ENCODE measurements at places on chromosomes 5 and 9. TPM values are rescaled to one million over a fixed set of nuclear protein-coding genes. Genes with fewer than 3 reads are reported as not detected.

DNA sequence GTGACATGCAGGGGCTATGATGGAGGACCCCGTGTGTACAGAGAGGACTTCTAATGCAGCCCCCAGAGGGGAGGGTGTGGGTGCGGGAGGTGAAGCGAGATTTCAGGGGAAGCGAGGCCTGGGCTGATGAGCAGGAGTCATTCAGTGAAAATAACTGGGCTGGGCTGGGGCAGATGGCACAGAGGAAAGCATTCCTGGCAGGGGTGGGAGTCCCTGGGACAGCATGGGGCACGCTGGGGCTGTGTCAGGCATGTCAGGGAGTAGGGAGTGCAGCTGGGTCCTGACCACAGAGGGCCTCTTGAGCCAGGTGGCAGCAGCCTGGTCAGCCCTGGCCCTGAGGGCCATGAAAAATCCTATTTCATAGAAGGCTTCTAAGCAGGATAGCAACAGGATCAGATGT lies 36.6 kb downstream of the COL15A1 start:
- no peak for DNase-seq

C1QTNF2 gene
- 1.5 TPM for polyA plus RNA-seq

DNA sequence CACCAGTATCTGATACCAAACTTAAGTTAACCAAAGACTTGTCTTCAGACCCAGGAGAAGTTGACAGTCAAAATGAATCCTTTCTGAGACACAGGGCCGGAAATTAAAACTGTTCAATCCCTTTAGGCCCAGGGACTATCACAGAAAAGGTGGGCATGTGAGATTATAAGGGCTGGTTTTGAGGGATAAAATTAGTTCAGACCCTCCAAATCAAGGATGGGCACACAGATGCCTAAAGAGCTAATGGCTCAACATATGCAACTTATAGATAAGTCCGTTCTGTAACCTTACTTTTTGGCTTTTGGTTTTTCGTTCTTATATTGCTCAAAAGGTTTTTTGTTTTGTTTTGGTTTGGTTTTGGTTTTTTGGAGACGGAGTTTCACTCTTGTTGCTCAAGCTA lies 129.6 kb upstream of the ABCA1 start:
- DNase-seq: no peak

DNA sequence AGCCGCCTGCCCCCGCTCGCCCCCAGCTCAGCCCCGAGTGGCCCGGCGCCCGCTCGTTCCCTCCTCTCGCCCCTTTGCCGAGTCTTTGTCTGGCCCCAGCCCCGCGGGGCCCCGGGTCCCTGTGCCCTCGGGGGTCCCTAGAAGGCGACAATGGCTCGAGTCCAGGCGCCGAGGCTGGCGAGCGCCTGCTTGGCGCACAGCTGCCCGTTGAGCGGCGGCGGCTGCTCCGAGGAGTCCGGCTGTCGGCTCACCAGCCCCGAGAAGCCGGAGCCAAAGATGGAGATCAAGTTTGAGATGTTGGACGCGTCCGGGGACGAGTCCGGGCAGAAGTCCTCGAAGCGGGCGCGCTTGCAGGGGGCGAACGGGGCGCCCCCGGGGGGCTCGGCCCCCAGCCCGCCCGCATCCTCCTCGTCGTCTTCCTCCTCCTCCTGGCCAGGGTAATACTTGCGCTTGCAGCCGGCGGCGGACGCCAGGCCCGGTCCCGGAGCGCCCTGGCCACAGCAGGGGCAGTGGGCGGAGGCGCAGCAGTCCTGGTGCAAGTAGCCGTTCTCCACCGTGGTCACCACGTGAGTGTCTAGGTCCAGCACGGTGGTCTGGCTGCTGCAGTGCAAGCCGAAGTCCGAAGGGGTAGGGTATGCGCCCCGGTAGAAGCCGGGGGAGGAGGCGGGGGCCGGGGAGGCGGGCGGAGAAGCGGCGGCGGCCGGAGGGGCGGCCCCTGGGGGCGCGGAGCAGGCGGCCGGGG lies 1.2 kb downstream of the IER5L start:
- peak; percentile 57 for DNase-seq

GRCh38 chr5:179487145-179487544 lies 63.2 kb upstream of the RUFY1 start:
- DNase-seq: no peak

- DNase-seq: no peak
Measured at GRCh38 chr5:133455676-133456075, 156.7 kb downstream of the FSTL4 start.

MLANA gene
- not detected for polyA plus RNA-seq

TLX3 gene
- polyA plus RNA-seq: 0.22 TPM

PCDHGA11 gene
- polyA plus RNA-seq: 1.8 TPM

DNA sequence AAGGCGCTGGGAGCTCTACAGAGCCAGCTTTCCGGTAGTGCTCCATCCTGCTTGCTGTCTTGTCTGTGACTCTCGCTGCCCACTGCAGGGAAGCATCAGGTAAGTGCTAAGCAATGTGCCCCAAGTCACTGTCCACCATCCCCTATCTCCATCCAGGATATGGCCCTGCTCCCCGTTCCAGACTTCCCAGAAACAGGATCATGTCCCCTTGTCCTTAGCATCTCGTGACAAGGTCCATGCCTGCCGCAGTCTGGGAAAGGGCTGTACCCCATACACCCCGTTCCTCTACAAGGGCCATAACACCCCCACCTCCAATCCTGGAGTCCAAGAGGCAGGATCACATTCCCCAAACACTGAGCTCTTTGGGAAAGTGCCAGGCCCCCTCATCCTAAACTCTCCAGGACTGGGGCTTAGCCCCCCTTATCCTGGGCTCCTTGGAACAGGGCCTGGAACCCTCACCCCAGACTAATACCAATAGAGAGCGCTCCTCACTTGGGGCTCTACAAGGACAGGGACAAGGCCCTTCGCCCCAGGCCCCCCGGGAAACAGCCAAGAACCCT lies 566 bp downstream of the RPP25L start:
- peak; percentile 26 for DNase-seq

GZMA gene
- polyA plus RNA-seq: not detected

IL5 gene
- polyA plus RNA-seq: not detected

TPM2 gene
- 166 TPM for polyA plus RNA-seq

DNA sequence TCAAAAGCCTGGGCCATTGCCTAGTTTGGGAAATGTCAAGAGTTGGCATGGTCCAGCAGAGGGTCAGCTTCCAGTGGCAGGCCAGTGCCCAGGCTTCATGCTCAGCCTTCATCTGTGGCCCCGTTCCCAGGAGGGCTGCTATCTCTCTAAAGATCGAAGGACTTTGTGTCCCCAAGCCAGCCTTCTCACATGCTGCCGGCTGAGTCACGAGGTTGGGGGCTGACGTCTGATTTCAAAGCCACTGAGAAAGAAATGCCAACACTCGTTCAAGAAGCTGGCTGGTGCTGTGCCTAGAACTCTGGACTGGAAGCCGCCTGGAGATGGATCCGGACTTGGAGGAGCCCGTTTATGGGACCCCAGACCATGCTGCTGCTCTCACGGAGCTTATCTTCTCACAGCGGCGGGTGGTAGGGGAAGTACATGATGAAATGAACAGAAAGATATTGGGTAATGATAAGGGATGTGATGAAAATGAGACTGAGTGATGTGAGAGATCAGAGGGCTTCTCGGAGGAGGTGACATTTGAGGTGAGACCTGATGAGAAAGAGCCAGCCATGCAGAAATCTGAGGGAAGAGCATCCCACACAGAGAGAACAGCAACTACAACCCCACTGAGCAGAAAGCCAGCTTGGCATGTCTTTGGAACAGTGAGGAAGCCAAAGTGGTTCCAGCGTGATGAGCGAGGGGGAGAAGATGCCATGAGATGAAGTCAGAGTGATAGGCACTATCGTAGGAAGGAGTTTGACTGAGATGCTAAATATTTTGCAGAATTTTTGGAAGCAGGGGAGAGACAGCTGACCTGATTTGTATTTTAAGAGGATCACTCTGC lies 54.9 kb upstream of the BOD1 start:
- peak; percentile 40 for DNase-seq

DNA sequence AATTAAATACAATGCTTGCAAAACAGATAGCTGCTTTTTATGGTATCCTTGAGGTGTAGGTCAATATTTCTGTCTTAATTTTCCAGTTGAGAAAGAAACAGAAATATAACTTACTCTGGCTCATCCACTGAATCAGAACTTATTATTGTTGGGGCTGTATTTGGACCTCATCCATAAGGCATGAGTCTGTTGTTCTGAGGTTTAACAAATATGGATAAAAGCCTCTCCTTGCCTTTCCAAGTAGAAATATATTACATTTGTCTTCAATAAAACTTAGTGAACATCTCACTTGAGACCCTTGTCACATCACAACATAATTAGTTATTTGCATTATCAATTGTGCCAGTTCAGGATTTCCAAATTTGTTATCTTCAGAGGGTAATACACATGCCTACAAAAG lies 525.8 kb downstream of the AGTPBP1 start:
- no peak for DNase-seq

DNA sequence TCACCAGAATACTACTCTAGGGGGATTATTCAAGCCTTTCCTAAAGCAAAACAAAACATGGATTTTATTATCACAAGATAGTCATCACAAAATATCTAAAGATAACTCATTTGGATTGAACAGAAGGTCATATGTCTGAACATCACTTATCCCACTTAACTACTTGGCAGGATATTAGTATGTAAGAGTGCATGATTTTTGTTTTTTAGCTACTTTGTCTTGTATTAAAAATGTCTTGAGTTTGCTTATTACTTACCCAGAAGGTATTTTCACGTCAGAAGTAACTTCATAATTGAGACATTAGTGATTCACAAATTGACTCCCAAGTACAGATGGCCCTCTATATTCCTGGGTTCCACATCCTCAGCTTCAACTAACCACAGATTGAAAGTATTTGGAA lies 113.8 kb downstream of the TLE4 start:
- DNase-seq: no peak

DNA sequence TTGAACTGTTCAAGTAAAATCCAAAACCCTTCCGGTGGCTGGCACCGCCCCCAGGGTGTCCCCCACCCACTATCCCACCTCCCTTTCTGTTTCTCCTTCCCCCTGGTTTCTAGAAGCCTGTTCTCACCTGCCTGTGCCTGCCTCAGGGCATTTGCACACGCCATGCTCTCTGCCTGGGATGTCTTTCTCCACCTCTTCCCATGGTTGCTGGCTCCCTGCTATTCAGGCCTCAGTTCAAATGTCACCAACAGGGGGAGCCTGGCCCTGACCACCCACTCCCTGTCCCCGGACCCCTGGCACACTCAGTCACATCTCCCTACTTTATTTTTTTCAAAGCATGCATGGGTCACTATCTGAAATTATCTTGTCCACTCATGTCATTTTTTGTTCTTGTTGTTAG lies 39.9 kb upstream of the EEIG1 start:
- DNase-seq: no peak

CFAP157 gene
- polyA plus RNA-seq: 0.51 TPM

DNA sequence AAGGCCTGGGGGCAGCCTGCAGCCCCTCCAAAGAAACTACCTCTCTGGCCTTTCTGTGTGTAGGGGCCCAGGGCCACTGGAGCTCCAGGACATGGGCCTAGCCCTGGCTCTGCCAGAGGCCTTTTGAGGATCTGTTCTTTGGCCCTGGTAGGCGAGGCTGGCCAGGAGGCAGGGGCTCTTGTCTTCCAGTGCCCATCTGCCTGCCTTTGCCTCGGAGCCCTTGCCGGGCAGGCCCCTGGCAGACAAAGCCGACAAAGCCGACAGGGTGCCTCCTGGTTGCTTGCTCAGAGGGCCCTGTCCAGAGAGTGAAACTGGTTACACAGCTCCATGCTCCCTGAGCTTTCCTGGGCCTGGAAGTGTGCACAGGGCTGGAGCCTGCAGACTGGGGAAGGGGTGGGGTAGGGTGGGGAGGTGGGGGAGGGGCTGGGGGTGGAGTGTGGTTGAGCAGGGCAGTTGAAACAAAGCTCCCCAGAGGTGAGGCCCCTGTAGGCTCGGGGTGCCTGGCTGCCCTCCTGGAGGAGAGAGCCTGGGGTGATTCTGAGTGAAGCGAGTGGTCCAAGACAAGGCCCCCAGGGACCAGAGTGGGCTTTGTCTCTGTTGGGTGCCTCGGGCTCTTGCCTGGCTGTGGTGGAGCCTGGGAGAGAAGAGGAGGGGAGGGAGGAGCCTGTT lies 29.3 kb downstream of the PTPA start:
- DNase-seq: peak; percentile 68

GRCh38 chr5:135212361-135213026 lies 178.5 kb upstream of the PITX1 start:
- no peak for DNase-seq

DRD1 gene
- polyA plus RNA-seq: 0.25 TPM

DNA sequence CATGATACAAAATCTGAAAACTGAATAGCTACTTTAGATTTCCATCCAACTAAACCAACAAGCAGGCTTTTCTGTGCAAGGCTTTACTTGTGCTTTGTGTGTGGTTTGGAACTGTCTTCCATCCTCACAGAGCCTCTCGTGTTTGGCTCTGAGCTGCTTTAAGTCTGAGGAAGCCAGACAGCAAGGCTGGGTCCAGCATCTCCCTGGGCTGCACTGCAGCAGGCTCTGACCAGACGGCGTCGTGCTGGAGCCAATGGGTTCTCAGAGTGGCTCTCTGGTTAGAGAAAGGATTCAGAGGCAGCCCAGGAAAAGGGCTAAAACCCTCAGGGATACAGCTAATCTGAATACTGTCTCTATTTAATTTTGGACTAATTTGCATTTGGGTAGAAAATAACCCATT lies 207.9 kb upstream of the EFNA5 start:
- no peak for DNase-seq

PCDHA7 gene
- polyA plus RNA-seq: 0.95 TPM

DNA sequence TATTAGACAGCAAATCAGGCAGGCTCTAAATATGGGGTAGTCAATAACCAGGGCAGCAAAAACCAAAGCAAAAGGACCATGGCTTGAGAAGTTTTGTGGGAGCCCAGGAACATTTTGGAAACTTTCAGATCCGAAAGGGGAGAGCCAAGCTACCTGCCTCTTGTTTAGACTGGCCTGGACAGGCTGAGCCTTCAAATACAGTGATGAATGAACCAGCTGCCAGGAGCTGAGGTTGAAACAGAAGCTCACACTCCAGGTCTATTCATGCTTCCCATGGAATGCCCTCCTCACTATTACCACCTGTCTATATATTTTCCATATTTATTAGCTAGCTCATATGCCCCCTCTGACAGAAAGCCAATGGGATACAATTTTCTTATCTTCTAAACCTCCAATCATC lies 150.8 kb upstream of the SLC44A1 start:
- DNase-seq: no peak

- DNase-seq: peak; percentile 7
Measured at GRCh38 chr9:92308893-92309292, 15.4 kb upstream of the IARS1 start.

PCDHA9 gene
- polyA plus RNA-seq: 0.57 TPM

GRCh38 chr5:125484742-125485641 lies 738.6 kb upstream of the ZNF608 start:
- peak; percentile 68 for DNase-seq

- no peak for DNase-seq
Measured at GRCh38 chr9:72675586-72675985, 154.2 kb downstream of the TMC1 start.

- no peak for DNase-seq
Measured at GRCh38 chr9:5440426-5440825, 2.7 kb upstream of the PLGRKT start.

RAI14 gene
- 31.3 TPM for polyA plus RNA-seq

GRCh38 chr9:107699231-107699630 lies 209.7 kb upstream of the KLF4 start:
- no peak for DNase-seq

DNA sequence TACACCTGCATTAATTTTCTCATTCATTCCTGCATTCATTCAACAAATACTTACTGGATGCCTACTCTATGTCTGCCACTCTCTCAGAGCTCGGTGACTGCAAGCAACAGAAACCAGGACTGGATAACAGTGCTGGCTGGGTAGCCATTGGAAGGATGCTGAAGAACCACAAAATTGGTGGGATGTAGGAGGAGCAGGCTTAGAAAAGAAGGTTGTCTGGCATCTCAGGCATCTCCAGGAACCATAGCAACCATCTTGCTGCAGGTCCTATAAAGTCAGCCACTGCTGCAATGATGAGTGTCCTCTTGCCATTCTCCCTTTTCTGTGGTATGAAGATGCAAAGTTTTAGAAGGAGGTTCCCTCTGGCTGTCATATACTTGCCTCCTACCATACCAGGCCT lies 168.6 kb downstream of the FGF18 start:
- DNase-seq: no peak
